Activated B cell treated with CpG ODN at 0.5 μM for 24 hours (primary cell): ENCODE measurements at places on chromosomes 5 and 9. TPM values are rescaled to one million over a fixed set of nuclear protein-coding genes. Genes with fewer than 3 reads are reported as not detected.
A peak's percentile ranks its signal among the peaks of the same experiment; 100 is the strongest.

DNA sequence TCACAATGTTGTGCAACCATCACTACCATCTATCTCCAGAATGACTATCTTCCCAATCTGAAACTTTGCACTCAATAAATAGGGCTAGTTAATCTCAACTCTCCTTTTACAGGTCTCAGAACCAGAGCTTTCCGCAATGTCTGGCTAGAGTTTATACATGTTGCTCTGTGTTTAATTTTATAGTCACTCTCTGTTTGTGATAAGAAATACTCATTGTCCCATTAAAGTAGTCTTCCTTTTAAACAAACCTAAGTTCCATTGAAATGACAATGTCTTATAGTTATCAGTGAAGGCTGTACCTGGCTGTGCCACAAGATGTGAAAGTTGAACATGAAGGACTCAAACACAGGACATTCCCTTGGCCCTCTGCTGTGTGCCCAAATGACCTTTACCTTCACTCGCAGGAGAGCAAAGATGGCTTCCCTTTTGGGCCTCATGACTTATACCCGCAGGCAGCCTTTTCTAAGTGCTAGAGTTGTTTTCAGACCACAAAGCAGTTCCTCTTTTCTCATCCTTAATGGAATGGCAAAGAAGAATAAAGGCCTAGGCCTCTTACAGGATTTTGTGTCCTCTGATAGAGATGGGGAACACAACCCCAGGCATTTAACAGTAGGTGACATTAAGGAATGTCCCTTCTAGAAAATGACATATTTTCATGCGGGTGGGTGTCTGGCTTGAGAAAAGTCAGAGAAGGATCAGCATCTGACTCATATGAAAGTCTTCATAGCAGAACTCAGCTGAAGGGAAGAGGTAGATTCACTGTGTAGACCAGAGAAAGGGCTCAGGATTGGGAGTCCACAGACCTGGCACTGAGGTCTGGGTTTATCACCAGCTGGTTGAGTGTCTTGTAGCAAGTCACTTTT lies 69.6 kb upstream of the ATP10B start:
- no peaks in the 10 kb centered on the region for H3K27me3 ChIP-seq
- no peak overlapping the region for H3K27ac ChIP-seq
- H3K36me3 ChIP-seq: no peaks in the 10 kb centered on the region
- H3K4me1 ChIP-seq: no peaks in the 10 kb centered on the region

- no peaks in the 10 kb centered on the region for H3K27me3 ChIP-seq
- no peak overlapping the region for H3K4me3 ChIP-seq
- no peak for DNase-seq
Measured at GRCh38 chr5:79653843-79654242, 35.8 kb upstream of the CMYA5 start.

DNA sequence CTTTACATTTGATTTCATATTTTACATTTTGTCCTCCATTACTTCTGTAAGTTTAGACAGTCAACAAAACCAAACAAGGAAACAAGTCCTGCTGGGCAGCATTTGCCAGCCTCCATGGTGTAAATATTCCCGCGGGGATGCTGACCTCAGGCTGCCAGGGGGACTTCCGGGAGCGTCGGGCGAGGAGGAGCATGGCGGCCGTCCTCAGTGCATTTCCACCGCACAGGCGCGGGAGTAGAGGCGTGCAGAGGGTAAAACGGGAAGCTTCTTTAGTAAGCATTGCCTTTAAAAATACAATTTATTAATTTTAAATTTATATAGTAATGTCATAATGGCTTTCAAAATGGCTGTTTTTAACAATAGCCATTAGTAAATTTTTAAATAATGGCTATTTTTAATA lies 385.3 kb upstream of the IRX4 start:
- H3K27me3 ChIP-seq: no peaks in the 10 kb centered on the region
- no peak overlapping the region for H3K4me3 ChIP-seq
- no peaks in the 10 kb centered on the region for H3K36me3 ChIP-seq
- no peak for DNase-seq
- no peaks in the 10 kb centered on the region for H3K4me1 ChIP-seq
- H3K27ac ChIP-seq: no peak overlapping the region

- H3K36me3 ChIP-seq: no peaks in the 10 kb centered on the region
- no peak for DNase-seq
- no peak overlapping the region for H3K27ac ChIP-seq
- peaks cover 2% of the 10 kb centered on the region for H3K4me1 ChIP-seq
- H3K27me3 ChIP-seq: peaks cover 43% of the 10 kb centered on the region
Measured at GRCh38 chr9:129697656-129698253, 32.3 kb downstream of the PRRX2 start.

DNA sequence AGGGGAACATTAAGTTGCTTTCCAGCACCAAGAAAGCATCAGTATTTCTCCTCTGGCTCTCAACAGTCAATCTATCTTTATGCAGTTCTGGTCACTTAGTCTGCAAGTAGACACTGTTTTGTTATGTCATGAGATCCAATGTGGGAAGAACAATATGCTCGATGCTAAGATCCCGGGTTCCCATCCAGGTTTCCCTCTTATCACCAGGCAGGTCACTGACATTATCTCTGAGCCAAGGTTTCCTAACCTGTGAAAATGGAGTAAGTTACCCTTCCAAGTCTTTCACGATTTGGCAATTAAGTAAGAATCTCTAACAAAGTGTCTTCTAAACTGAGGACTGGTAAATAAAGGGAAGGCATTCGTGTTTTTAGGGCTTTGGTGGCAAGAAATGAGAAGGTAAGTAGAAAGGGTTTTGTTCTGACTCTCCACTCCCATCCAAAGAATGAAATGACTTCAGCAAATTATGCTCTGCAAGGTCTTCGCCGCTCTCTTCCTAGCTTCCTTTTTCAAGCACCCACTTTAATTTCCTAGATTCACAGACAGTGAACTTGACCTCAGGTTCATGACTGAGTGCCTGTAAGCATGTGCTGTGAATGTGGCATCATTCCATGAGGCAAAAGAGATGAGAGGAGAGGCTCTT lies 86.4 kb downstream of the DCP2 start:
- no peaks in the 10 kb centered on the region for H3K36me3 ChIP-seq
- H3K4me1 ChIP-seq: no peaks in the 10 kb centered on the region
- H3K4me3 ChIP-seq: no peak overlapping the region
- no peak for DNase-seq
- H3K27me3 ChIP-seq: no peaks in the 10 kb centered on the region

DNA sequence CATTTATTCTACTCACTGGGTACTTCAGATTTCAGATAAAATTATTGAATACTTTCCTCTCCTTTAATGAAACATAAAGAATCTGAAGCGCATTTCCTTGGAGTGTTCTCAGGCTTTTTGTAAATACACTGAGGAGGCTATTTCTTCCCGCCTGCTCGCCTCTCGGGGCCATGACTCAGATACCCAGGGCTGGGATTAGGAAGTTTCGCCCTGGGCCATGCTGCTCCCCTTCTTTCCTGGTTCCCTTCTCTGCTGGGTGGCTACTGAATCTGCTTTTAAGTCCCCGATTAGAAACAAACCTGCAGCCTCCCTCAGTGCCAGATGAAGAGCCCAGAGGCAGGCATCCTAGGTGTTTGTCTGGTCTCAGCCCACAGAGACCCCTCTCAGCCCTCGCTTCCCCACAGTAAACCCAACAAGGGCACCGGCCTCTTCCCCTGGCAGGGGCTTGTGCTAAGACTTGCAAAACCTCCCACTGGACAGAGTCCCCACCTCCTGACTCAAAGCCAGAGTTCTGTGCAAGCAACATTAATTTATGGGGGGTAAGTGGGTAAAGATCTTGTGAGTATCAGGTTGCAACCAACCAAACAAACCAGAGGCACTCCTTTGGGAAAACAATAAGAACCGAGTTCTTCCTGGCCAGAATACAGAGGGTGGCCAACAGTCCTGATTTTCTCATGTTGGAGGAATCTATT lies 30.7 kb upstream of the IRX1 start:
- H3K27ac ChIP-seq: no peak overlapping the region
- no peaks in the 10 kb centered on the region for H3K36me3 ChIP-seq
- no peaks in the 10 kb centered on the region for H3K4me1 ChIP-seq
- no peak overlapping the region for H3K4me3 ChIP-seq
- no peaks in the 10 kb centered on the region for H3K27me3 ChIP-seq
- no peak for DNase-seq

DNA sequence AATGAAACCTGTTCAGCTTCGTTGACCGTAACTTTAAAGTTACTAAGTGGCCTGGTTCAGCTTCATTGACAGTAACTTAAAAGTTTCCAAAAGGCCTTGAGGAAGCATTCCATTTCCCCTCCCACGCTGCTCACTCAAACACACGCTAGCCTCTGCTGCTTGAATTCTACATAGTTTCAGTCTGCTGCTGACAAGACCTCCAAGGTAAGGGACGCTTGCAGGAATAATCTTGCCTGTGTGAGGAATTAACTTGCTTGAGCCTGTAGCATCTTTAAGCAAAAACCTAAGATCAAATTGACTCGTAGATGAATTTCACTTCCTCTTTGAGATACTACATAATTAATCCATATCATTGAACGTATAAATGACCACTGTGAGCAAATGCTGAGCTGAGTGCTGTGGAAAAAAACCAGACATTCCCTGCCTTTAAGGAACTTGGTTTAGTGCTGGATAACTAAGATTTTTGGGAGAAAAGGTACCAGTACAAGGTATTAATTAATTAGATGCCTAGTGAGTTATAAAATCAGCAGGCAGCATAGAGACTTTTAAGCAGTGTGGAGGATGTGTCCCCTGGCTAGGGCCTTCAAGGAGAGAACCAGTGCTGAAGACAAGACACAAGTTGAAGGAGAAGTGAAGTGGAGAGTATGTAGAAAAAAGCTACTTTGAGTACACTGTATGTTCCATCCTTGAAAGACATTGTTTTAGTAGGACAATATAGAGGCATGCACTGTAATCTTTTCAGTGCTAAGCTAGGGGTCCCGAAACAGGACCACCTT lies 39.2 kb downstream of the GRAMD2B start:
- peak overlapping the region; percentile 64 for H3K27ac ChIP-seq
- no peak for DNase-seq
- peak overlapping the region; percentile 44 for H3K4me3 ChIP-seq
- H3K36me3 ChIP-seq: no peaks in the 10 kb centered on the region
- peaks cover 20% of the 10 kb centered on the region for H3K4me1 ChIP-seq

DNA sequence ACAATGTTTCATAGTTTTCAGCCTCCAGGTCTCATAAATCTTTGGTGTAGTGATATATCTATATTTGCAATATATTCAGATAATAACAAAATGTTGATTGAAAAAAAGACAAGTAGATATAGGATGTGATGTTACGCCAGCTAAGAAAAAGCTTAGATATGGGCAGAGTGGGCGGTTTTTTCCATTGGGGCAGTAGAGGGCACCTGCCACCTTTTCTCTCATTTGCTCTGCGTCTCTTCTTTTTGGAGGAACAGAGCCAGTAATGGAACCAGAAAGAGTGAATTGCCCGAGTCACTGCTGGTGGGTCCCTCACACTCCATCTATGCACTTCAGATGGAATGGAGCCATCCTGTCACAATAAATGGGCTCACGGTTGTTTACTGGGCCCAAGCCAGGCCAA lies 62.1 kb upstream of the FANCC start:
- no peaks in the 10 kb centered on the region for H3K4me1 ChIP-seq
- peaks cover 40% of the 10 kb centered on the region for H3K27me3 ChIP-seq
- no peak overlapping the region for H3K4me3 ChIP-seq
- no peaks in the 10 kb centered on the region for H3K36me3 ChIP-seq
- DNase-seq: no peak

DNA sequence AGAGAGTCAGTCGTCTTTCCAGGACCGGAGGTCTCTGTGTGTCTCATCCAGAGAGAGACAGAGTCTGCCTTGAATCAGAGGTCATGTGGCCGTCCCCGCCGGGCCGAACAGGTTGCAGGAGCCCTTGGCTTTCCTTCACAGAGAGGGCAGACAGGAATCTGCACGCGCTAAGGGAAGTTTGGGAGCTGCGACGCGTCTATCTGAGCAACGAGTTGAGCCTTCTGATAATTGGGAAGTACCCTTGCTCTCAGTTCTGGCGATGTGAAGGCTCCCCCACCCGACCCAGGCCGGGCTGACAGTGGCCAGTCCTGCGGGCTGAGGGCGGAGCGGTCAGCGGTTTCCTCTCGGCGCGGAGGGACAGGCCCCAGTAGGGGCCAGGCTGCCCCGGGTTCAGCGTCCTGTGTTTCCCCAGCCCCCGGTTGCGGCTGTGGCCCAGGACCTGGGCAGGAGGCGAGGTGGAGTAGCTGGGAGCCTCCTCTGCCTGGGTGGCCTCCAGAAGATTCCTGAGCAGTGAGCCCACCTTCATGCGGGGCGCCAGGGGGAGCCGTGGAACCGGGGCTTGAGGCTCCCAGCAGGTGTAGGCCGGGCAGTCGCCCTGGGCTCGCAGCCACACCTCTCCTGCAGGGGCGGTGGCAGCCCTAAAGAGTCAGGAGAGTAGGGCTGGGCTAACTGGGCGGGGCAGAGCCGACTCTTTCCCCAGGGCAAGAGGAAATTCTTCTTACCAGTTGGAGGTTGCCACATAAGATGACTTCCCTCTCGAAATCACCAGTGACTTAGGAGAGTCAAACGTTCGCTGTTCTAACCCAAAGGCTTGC lies 13.9 kb downstream of the NR2F1 start:
- no peak overlapping the region for H3K27ac ChIP-seq
- H3K4me3 ChIP-seq: no peak overlapping the region
- H3K36me3 ChIP-seq: no peaks in the 10 kb centered on the region

DNA sequence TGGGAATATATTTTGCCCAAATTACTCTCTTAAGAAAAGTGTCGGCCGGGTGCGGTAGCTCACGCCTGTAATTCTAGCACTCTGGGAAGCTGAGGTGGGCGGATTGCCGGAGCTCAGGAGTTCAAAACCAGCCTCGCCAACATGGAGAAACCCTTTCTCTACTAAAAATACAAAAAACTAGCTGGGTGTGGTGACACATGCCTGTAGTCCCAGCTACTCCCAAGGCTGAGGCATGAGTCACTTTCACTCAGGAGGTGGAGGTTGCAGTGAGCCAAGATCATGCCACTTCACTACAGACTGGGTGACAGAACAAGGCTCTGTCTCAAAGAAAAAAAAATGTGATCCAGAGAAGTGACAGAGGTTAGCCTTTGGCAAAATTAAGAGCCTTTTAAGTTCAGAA lies 26.4 kb upstream of the TMEM171 start:
- H3K4me3 ChIP-seq: no peak overlapping the region
- no peak overlapping the region for H3K27ac ChIP-seq
- DNase-seq: no peak
- no peaks in the 10 kb centered on the region for H3K4me1 ChIP-seq
- no peaks in the 10 kb centered on the region for H3K36me3 ChIP-seq
- H3K27me3 ChIP-seq: peaks cover 2% of the 10 kb centered on the region

DNA sequence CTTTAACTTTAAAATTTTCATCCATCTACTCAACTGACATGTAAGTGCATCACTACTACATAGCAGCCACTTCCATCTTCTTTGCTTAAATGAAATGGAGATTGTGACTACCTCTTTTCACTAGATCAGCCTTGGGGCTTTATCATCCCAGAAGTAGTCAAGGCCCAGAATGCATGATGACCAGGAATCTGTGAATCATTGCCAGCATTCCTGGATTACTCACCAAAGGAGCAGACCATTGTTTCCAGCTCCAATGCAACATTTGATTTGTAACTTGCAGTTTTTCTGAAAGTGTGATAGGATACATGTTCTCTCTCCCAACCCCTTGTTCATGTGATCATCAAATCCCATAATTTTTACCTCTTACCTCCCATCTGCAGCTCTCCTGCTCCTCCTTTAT lies 65.1 kb downstream of the PLPPR1 start:
- no peak overlapping the region for H3K27ac ChIP-seq
- H3K4me3 ChIP-seq: no peak overlapping the region
- DNase-seq: no peak
- H3K27me3 ChIP-seq: no peaks in the 10 kb centered on the region
- no peaks in the 10 kb centered on the region for H3K4me1 ChIP-seq

GRCh38 chr5:175129121-175129520 lies 314.9 kb downstream of the DRD1 start:
- H3K36me3 ChIP-seq: no peaks in the 10 kb centered on the region
- H3K27ac ChIP-seq: no peak overlapping the region
- no peaks in the 10 kb centered on the region for H3K27me3 ChIP-seq
- no peak overlapping the region for H3K4me3 ChIP-seq

The NOXA1 gene
- total RNA-seq: 2.6 and 3.9 TPM in 2 replicates

The TYRP1 gene
- not detected in 2 replicates for total RNA-seq

The CRHBP gene
- 0.27 TPM in 1 of 2 replicates, not detected in the other for total RNA-seq

The CATSPER3 gene
- total RNA-seq: 0.95 and 0.98 TPM in 2 replicates
